T-cell (primary cell): ENCODE measurements at places on chromosomes 6 and 20. TPM values are rescaled to one million over a fixed set of nuclear protein-coding genes. Genes with fewer than 3 reads are reported as not detected.

DNA sequence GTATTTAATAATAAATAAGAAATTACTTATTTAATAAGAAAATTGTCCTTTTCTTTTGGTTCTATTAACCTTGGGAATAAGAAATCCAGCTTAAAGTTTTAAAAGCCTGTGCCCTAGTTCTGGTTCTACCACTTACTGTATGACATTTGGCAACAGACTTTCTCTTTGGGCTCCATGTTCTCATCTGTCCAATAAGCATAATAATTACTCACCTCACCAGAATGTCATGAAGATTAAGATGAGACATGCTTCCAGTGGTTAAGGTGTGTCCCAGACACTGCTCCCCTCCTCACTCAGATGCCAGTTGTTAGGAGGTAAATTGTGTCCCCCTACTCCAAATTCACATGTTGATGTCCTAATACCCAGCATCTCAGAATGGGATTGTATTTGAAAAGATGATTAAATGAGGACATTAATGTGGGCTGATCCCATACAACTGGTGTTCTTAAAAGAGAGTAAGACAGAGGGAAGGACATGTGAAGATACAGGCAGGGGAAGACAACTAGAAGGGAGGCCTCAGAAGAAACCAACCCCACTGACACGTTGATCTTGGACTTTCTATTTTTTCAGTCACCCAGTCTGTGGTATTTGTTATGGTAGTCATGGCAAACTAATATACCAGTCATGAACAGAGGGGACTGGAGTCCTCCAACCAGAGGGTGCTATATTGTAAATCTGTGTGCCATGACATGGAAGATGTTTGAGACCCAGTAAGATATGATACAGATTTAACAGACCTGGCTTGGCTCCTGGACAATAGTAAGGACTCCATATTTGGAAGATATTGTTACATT, 6.4 kb upstream of the MICAL1 start:
- H3K36me3 ChIP-seq: peaks cover 3% of the 10 kb centered on the region
- no peak overlapping the region for H3K4me3 ChIP-seq
- peaks cover 27% of the 10 kb centered on the region for H3K4me1 ChIP-seq
- no peak overlapping the region for H3K27ac ChIP-seq

The CCN6 gene
- not detected for total RNA-seq

- H3K36me3 ChIP-seq: no peaks in the 10 kb centered on the region
- no peak overlapping the region for H3K4me3 ChIP-seq
- H3K4me1 ChIP-seq: no peaks in the 10 kb centered on the region
- no peak for DNase-seq
Measured at GRCh38 chr6:24391756-24392405, 10.9 kb upstream of the MRS2 start.

GRCh38 chr6:12024216-12024615, 12.1 kb downstream of the HIVEP1 start:
- H3K27me3 ChIP-seq: no peaks in the 10 kb centered on the region
- peaks cover 8% of the 10 kb centered on the region for H3K4me1 ChIP-seq
- H3K27ac ChIP-seq: no peak overlapping the region
- DNase-seq: no peak
- peaks cover 5% of the 10 kb centered on the region for H3K36me3 ChIP-seq
- H3K4me3 ChIP-seq: no peak overlapping the region

The SLPI gene
- 1.7 TPM for total RNA-seq

GRCh38 chr6:24795106-24795505, 3.6 kb downstream of the ARMH2 start:
- H3K27me3 ChIP-seq: no peaks in the 10 kb centered on the region
- no peak overlapping the region for H3K27ac ChIP-seq
- H3K4me1 ChIP-seq: no peaks in the 10 kb centered on the region
- no peaks in the 10 kb centered on the region for H3K36me3 ChIP-seq

The CRIP3 gene
- total RNA-seq: 4.2 TPM

The POFUT1 gene
- total RNA-seq: 20.6 TPM

The COX4I2 gene
- not detected for total RNA-seq
